ENCODE measurements at places on chromosomes 4 and X.

DNA sequence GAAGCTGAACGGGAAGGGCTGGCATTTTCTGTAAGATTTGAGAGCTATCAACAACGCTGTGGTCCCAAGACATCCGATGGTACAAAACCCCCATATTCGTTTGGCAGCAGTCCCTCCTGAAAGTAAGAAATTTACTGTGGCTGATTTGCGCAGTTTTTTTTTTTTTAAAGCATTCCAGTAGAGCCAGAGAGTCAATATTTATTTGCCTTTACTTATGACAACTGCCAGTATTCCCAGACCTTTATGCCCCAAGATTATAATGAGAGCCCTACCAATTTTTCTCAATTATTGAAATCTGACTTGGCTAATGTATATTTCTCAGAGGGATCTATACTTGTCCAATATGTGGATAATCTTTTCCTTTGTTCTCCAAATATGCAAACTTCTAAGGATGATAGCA is 157.5 kb upstream of the SPIN4 start:
- no peak for DNase-seq

GRCh38 chr4:66574145-66574978 is 904.1 kb upstream of the EPHA5 start:
- no peak for DNase-seq

- DNase-seq, result no peak
Observed at GRCh38 chrX:120419463-120419862, 49.6 kb downstream of the LAMP2 start.

GRCh38 chrX:13506574-13506973 is 62.8 kb upstream of the EGFL6 start:
- DNase-seq, result no peak

DNA sequence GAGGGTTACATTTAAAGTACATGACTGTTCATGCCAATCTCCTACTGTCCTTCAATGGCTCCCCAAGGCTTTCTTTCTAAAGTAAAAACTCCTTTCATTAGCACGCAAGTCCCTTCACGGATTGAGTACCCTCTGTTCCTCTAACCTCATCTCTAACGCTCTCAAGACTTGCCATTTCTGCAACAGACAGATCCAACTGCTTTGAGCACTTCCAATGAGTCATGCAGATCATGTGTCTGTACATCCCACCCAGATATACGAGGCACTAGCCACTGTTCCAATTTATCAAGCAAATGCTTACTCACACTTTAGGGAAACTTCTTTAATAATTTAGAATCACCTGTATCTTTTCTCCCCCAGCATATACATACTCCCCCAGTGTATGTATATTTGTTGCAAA is 332.5 kb upstream of the ZFP42 start:
- DNase-seq, result no peak

GRCh38 chr4:102321260-102321995 is 23.9 kb downstream of the SLC39A8 start:
- no peak for DNase-seq

DNA sequence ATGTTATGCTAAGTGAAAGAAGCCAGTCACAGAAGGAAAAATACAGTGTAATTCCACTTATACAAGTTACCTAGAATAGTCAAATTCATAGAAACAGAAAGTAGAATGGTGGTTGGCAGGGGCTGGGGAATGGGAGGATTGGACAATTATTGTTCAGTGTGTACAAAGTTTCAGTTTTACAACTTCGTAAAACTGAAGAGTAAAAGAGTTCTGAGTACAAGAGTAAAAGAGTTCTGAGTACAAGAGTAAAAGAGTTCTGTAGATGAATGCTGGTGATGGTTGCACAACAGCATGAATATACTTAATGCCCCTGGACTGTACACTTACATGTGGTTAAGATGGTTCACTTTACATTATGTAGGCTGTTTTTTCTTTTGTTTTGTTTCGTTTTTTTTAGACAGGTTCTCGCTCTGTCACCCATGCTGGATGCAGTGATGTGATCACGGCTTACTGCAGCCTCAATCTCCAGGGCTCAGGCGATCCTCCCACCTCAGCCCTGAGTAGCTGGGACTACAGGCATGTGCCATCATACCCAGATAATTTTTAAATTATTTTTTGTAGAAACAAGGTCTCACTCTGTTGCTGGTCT is 230.9 kb downstream of the SOWAHB start:
- DNase-seq, result no peak

DNA sequence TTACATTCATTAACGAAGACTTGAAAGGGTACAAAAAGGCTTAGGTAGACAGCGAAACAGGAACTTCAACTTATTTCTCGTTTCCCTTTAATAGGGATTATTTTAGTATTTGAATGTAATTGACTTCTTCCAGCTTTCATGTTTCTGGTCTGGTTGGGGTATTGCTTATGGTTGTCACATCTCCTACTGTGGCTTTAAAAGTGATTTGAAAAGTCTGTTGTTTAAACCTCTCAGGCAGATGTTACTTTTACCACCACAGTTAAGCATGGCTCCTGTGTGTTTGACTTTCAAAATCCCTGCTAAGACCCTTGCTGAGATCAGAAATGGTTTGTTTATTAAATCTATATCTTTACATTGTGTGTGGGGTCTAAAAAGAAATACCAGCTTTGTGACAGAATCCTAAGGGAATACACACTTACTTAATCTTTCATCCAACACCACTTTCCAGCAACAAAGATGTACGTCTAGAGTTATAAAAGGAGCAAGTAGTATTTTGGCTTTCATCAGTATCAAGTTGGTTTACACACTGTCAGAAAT is 661.2 kb downstream of the FAT4 start:
- DNase-seq, result no peak

DNA sequence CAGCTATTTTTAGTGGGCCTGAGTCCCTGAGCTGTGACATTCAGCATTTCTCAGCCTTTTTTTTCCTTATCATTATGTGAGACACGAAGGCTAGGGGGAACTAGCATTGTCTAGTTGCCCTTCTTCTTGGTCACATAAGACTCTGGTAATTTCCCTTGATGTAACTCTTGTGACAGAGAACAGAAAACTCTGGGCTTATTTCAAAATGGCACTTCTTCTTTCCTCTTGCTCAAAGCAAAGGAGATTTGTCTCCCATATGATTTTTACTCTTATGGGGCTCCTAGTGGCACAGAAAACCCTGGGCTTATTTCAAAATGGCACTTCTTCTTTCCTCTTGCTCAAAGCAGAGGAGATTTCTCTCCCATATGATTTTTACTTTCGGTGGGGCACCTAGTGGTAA is 14.7 kb downstream of the ATXN3L start:
- no peak for DNase-seq

DNA sequence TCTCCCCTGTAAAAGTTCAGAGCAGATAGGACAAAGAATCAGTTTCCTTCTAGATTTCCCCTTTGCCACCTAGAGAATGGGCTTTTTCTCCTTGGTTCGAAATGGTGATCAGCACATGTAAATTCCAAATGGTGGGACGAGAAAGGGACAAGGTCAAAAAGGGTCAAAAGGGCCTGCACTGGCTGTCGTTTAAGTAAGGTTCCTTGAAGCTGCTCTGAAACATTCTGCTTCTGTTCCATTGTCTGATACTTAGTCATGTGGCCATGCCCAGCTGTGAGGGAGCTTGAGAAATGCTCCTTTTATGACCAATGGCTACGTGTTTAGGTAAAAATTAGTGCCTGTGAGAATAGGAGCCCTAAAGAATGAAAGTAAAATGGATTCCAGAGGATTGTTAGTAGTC is 165.9 kb upstream of the CENPE start:
- no peak for DNase-seq

DNA sequence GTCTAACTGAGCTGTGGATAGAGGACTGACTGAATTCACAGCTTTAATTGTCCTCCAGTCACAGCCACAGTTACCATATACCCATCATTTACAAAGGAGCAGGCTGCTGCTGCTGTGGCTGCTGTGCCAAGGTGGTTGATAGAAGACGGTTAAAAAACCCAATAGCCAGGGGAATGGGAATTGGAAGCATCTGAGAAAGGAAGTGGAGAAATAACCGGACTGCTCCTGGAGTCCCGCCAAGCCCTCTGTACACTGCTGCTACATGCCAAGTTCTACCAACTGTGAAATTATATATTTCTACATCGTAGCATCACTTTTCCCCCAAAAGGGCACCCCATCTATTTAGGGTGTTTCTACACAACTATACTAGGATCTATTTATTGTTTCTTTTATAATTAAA is 279.7 kb upstream of the ARX start:
- DNase-seq, result no peak

DNA sequence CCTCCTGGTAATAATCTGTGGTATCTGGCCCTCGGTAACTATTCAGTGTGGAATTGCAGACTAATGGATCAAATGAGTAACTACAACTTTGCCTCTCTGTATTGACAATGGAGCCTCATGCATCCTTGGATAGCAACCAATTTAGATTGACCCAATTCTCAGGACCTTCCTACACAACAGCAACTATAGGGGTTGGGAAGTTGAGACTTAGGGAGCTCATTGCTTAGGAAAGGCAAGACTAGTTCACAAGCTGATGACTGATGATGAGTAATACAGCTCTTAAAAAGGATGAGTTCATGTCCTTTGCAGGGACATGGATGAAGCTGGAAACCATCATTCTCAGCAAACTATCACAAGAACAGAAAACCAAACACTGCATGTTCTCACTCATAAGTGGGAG is 47.5 kb upstream of the KLHL13 start:
- no peak for DNase-seq

GRCh38 chr4:84937381-84937977 is 29.0 kb downstream of the WDFY3 start:
- no peak for DNase-seq

- no peak for DNase-seq
Observed at GRCh38 chrX:53186351-53186750, 38.7 kb downstream of the KDM5C start.

GRCh38 chrX:40780082-40780481 is 44.7 kb upstream of the MED14 start:
- DNase-seq, result no peak

DNA sequence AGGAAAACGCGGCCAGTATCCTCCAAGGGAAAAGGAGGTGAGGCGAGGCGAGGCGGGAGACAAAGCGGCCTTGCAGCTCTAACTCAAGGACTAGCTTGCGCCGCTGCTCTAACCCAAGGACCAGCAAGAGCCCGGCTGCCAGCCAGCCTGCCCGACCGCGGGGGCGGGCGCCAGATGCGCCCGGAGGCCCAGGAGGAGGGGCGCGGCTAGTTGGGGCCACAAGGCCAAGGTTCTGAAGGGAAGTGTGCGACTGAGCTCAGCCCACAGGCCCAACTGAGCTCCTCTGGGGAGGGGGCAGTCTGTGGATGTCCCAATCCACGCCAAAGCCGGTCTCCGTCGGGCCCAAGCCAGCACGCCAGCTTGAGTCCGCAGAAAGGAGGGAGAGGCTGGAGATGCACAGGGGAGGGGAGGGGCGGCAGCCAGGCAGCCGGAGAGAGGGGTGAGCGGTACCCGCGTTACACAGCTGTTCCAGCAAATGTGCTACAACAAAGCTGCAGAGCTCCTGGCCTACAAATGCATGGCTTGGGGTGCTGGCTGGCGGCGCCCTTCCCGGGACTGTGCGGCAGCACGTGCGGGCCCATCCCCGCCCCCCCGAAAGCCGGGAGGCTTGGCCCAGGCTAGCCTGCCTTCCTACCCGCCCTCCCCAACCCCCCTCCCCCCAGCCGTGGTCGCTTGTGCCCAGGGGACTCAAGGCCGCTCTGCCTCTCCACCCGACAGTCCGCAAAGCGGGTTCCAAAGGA is 637 bp downstream of the AMER1 start:
- DNase-seq, result peak; percentile 27

DNA sequence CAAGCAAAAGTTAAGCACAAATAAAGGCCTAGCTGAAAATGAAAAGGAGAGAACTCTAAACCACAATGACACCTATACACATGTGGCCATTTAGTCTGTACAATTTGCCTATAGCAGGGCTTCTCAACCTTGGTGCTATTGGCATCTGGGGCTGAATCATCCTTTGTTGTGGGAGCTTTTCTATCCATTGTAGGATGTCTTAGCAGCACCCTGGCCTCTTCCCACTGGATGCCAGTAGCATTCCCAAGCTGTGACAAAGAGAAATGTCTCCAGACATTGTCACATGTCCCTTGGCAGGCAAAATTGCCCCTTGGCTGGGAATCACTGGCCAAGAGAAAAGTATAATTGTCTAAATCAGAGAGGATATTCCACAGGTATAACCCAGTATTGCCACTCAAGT is 13.5 kb upstream of the PRPS2 start:
- no peak for DNase-seq

DNA sequence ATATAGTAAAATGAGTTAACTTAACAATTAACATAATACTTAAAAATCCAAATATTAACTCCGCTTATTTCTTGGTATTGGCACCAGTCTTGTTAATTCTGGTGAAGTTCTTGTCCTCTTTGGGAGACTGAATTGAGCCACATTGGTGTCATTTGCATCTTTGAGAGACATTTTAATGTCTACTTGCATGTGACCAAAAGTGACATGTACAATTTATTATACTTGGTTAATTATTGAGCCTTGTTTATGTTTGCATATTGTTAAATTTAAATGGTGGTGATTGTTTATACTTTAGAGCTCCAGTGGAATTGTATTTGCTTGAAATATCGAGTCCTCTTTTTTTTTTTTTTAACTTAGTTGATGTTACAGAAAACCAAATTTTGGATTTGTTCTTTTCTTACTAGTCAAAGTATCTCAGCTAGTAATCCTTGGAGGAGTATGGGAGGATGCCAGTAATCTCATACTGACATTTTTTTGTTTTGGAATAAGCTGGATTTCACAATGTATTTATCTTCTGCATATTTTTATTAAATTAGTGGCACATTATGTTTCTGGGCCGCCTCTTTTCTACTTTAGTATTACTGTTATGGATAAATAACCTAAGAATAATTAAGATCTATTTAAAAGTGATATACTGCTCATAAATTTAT is 3.9 kb downstream of the SPCS3 start:
- no peak for DNase-seq

- DNase-seq, result no peak
Observed at GRCh38 chr4:104941661-104942062, 205.0 kb upstream of the TET2 start.

- no peak for DNase-seq
Observed at GRCh38 chr4:38139187-38139586, 179.0 kb downstream of the PTTG2 start.

- DNase-seq, result no peak
Observed at GRCh38 chrX:30005813-30006212, 209.6 kb upstream of the MAGEB2 start.

DNA sequence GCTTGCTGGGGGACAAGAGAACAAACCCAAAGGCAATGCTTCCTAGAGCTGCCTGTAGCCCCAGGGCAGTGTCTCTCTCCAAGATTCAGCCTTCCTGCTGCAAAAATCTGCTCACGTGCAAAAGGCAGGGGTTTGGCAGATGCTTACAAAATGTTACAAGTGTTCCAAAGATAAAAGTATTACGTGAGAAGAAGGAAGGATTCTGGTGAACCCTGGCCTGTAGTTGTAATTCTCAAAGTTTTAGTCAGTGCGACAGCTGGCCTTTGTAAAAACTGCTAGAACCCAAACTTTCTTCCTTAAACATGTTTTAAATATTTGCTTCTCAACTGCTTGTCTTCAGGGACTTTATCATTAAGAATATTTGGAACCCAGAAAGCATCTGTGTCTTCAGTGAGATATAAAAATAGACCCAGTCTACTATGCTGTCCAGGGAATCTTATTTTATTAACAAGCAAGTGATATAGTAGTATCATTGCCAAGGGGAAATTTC is 232.3 kb downstream of the FRMPD4 start:
- DNase-seq, result no peak

- DNase-seq, result no peak
Observed at GRCh38 chr4:16818005-16818404, 80.4 kb downstream of the LDB2 start.

GRCh38 chr4:95929448-95930064 is 89.7 kb downstream of the PDHA2 start:
- DNase-seq, result no peak

GRCh38 chr4:41267997-41268396 is 11.3 kb downstream of the UCHL1 start:
- no peak for DNase-seq

GRCh38 chr4:82939414-82939813 is 38.9 kb downstream of the THAP9 start:
- DNase-seq, result no peak

All from NCI-H510A treated with DMSO at 0.1 percent for 48 hours (cell line).